ENCODE measurements at places on chromosomes 12 and 14.
A peak's percentile ranks its signal among the peaks of the same experiment; 100 is the strongest.

GRCh38 chr12:116552773-116553373 lies 6.3 kb upstream of the MAP1LC3B2 start:
- DNase-seq: no peak

- DNase-seq: no peak
These were observed 220.6 kb upstream of the RGS6 start for GRCh38 chr14:71711619-71712018.

DNA sequence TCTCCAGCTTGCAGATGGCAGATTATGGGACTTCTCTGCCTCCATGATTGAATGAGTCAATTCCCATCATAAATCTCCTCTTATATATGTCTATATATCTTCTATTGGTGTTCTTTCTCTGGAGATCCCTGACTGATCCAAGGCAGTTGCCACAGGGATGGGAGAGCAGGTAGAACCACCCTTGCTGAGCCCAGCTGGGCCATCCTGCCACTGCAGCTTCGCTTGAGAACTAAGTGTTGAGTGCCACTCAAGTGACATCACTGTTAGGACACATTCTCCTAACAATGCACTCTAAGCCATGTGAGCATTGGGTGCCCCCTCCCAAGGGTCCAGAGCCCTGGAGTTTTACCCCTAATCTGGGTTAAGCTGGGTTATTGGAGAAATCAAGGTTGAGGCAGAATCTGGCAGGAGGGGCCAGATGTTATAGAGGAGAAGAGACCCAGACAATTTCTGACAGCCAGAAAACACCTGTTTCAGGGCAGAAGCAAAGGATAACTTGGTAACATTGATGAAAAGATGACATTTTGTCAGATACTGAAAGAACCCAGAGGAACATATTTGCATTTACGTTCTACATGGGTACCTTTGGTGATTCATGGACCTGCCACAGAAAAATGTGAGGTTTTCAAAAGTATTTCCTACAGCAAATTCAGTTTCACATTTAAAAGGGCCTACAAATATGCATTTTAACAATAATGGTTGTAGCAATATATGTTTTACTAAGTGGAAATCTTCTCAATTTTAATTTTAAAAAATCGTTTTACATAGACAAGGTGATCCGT lies 57.2 kb upstream of the MAX start:
- no peak for DNase-seq

- DNase-seq: no peak
These were observed 331.4 kb downstream of the MED13L start for GRCh38 chr12:115946092-115946491.

GRCh38 chr12:16828891-16829290 lies 222.9 kb upstream of the LMO3 start:
- DNase-seq: no peak

- no peak for DNase-seq
These were observed 530 bp upstream of the NYNRIN start for GRCh38 chr14:24398293-24398652.

- no peak for DNase-seq
These were observed 91.6 kb downstream of the LRRC74A start for GRCh38 chr14:76917745-76918255.

DNA sequence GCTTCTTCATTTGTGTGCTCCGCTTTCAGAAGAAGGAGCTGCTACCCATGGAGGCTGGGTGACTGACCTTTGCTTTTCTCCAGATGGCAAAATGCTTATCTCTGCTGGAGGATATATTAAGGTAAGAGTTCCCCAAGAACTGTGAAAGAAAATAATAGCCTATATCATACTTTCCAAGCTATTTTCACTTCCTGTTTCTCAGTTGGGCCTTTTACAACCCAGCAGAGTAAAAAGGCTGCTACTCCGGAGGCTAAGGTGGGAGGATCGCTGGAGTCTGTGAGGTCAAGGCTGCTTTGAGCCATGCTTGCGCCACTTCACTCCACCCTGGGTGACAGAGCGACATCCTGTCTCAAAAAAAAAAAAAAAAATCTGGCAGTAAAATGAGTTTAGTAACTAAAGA lies 82.1 kb downstream of the APAF1 start:
- no peak for DNase-seq

- no peak for DNase-seq
These were observed 16.5 kb downstream of the SEL1L start for GRCh38 chr14:81516986-81517797.

- DNase-seq: no peak
These were observed 44.2 kb downstream of the SOCS2 start for GRCh38 chr12:93616584-93617101.

- peak; percentile 77 for DNase-seq
These were observed at the start of gene BCL2L2 for GRCh38 chr14:23306412-23307145. Gene BCL2L2 (plus strand): TSS chr14:23306833. CDS start chr14:23307768, 935 bp downstream.

DNA sequence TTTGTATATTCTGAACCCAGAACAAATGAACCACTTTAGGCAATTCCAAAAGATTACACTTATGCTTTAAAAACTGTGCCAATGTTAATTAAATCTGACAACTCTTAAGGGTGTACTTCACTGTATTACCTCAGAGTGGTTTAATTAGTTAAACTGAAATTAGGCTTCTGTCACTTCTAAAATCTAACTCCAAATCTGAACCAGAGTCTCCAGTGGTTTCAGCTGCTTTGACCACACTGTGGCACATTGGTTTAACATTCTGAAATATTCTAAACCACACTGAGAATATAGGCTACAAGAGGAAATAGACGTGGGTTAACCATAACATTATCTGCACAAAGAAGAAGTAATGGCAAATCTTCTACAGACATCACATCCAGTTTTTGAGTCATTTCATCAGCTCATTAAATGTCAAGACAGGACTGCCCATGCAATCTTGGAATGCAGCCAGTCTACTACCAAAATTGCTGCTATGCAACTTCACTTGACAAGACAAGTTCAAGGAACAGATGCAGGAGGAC lies 94.8 kb downstream of the LRP6 start:
- no peak for DNase-seq

GRCh38 chr12:34334953-34335743 lies 312.9 kb downstream of the ALG10 start:
- no peak for DNase-seq

GRCh38 chr14:84250893-84251292 lies 1279.1 kb upstream of the FLRT2 start:
- DNase-seq: no peak

- no peak for DNase-seq
These were observed 1.9 kb upstream of the SCFD1 start for GRCh38 chr14:30620178-30620577.

DNA sequence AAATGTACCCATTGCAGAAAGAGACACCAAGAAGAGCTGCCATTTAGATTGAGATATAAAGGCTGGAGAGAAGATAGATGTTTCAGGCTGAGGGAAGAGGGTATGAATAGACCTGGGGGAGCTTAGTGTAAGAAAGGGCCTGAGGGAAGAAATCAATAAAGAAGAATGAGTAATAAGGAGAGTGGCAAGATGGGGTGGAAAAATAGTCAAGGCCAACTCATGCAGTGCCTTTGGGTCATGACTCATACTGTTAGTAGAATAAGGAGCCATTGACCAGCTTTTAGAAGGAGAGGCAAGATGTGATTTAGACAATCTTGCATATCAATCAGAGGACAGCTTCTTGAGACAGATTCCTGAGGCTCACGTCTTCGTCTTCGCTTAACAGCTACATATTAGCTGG lies 287.5 kb downstream of the DUSP6 start:
- DNase-seq: no peak

DNA sequence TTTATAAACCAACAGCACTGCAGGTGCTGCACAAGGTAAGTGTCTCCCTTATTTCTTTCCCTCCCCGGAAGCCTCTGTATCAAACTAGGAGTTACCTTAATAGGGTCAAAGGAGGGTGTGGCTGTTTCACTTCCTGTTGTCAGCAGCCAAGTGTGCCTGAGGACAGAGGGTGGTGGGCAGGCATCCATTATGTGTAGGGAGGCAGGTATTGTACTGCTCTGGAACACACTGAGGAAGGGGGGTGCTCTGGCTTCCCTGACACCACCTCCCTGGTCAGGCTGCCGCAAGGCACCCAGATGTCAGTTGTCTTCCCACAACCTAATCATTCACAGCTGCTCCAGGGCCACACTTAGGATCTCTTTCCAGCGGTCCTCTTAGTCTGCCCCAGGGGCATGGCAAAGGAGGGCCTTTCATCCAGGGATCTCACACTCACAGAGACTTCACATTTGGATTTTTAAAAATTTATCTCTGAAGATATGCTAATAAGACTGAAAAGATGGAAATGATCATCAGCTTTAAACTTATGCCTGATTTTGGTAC lies 132.0 kb upstream of the ARHGAP5 start:
- DNase-seq: no peak

DNA sequence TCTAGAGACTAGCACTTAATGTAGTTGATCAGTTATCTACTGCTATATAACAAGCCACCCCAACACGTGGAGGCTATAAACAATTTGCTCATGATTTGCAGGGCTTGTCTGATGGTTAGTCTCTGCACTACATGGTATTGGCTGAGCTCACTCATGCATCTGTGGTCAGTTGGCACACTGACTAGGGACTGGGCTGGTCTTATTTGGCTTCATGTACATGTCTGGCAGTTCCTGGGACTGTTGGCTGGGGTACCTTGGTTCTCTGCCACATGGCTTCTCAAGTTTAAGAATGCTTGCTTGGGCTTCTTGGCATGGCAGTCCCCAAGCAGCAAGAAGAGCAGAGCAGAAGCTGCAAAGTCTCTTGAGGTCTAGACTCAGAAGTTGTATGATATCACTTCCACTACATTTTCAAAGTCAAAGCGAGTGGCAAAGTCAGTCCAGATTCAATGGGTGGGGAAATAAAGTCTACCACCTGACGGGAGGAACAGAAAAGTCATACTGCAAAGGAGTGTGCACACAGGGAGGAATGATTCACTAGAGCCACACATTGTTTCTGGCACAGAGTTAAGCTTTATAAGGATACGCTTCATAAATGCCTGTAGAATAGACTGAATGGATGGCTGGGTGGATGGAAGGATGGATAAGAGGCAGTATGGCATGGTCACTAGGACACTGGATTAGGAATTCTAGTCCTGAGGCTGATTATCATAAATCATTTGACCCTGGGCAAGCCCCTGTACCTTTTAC lies 44.8 kb upstream of the PTHLH start:
- no peak for DNase-seq

DNA sequence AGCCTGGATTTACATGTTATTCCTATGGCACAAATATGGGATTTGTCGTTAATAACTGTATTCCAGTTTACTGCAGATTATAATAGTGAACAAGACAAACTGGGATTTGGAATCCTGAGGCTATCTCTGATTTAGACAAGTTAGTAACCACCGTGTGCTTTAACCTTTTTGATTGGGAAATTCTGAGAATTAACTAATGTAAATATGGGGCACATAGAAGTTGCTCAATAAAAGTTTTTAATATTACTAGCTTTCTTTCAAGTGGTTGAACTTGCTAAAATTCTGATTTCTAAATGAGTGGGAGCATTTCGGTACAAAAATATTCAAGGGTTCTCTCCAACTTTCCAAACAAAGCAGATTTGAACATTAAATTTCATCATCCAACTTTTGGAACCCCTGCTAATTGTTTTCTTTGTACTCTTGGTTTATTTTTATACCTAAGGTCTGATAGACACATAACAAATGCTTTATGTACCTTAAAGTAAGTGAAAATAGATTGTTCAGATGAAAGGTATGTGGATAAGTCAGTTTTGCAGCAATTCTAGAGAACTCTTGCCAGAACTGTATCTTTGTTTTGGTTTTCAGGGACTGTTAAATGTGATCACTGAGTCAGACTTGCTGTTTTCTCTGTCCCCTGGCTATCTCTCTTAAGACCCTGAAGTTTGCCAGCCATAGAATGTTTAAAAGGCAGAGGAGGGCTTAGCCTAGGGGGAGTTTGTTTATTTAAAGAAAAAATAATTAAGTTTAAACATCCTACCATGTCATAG lies 57.5 kb downstream of the FRS2 start:
- no peak for DNase-seq

All from thoracic aorta (tissue), 2 donors.